Upper lobe of right lung (tissue), 1 donor: ENCODE measurements at places on chromosomes 3 and 15. TPM values are rescaled to one million over a fixed set of nuclear protein-coding genes. Genes with fewer than 3 reads are reported as not detected.

DNA sequence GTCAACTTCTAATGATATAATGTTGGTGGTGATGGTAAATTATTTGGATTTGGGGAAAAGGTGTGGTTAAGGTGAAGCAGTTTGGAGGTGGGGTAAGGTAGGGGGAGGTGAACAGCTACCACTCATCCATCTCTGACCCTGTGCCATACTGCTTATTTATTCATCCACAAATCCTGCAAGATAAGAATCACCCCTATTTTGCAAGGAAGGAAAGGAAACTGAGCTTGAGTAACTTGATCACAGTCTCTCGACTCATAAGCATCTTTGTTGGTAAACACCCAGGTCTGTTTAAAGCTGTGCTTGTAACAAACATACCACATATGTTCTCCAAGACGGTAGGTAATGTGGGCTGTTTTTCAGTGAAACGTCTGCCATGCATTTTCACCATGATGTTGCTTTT, 67.3 kb downstream of the PTPRG start:
- no peak for DNase-seq

GRCh38 chr3:182308328-182308727, 485.0 kb upstream of the ATP11B start:
- DNase-seq = no peak

Gene ADGRG7
- total RNA-seq = not detected

GRCh38 chr3:135966271-135966961, 888 bp downstream of the PPP2R3A start:
- DNase-seq = no peak

DNA sequence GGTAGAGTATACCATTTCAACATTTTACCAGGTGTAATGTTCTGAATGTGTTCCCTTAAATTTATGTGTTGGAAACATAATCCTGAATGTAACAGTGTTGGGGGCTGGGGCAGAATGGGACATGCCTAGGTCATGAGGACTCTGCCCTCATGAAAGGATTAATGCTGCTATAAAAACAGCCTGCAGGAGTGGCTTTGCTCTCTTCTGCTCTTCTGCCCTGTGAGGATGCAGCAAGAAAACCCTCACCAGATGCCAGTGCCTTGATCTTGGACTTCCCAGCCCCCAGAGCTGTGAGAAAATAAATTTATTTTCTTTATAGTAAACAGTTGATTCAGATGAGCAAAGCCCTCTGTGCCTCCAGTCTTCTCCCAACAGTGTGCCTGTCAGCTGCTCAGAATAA, 326.0 kb upstream of the ONECUT1 start:
- no peak for DNase-seq

GRCh38 chr3:63709576-63709975, 57.1 kb downstream of the SNTN start:
- DNase-seq = no peak

DNA sequence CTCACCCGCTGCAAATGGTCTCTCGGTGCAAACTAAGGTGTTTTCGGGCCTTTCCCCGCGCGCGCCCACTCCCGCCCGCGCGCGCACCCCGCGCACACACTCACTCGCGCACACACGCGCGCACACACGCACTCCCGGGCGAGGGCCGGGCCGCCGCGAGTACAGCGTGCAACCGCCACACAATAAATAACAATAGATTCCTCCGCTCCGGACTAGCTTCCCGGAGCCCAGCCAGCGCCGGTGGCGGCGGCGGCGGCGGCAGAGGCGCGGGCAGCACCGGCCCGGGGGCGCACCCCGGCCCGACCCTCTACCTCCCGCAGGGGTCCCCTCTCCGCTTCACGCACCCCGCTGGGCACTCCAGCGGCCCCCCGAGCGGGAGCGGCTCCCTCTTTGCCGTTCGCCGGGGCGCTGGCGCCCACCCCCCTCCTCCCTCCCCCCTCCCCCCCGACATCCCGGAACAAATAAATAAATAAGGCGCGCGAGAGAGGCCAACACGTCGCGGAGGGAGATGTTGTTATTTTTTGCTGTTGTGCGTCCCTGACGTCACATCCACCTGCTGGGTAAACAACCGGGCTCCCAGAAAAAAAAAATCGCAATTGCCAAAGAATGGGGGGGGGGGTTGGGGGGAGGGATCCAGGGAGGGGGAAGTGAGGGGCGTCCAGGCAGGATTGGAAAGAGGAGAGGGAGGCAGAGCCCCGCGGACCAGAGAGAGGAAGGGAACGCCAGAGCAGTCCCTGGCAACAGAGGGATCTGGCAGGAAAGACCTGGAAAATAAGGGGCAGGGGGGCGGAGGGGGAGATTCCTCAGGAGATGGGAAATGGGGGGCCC, at the start of gene FOXP1:
Gene FOXP1, minus strand, starts transcription at position 163 of the 828 bp plus-strand sequence. CDS start 385,347 bp downstream, outside the sequence.
- DNase-seq = peak; percentile 90

Gene HTR3D
- total RNA-seq = not detected
